ENCODE measurements at places on chromosomes 16 and 17.
A peak's percentile ranks its signal among the peaks of the same experiment; 100 is the strongest.

DNA sequence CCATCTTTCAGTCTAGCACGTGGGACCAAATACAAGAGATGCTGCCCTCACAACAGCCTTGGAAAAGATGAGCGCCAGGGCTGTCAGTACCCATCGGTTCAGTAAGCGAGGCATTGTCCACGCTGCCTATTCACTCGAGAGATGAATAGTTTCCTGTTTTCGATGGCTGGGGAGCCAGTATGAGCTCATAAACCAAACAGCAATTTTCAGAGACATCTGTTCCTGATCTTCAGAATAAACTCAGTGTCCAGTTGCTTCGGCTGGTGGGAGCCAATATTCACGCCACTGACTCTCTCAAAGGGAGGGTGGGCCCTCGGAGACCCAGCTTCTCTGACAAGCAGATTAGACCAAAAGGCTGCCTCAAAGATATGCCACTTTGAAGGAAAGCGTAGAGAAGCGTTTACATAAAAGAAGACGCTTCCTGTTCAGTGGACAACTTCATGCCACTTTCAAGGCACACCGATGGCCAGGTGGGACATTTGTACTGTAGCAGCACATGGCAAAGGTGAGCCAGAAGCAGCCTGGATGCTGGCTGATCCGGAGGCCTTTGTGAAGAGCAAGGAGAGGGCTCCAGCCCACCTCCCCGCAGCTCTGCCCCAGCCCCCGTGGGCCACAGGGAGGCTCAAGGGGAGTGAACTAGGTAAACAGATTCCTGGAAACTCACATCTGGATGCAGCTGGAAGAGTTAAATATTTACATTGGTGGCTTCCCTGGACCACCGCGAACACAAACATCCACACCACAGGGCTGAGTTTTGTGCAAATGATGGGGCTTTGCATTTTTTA, 6.0 kb downstream of the TIMM22 start:
- peak; percentile 54 for DNase-seq

GRCh38 chr17:42553161-42553818, 567 bp downstream of the HSD17B1 start:
- DNase-seq, result peak; percentile 50

- DNase-seq, result no peak
These were observed 26.1 kb downstream of the MNT start for GRCh38 chr17:2374549-2375285.

DNA sequence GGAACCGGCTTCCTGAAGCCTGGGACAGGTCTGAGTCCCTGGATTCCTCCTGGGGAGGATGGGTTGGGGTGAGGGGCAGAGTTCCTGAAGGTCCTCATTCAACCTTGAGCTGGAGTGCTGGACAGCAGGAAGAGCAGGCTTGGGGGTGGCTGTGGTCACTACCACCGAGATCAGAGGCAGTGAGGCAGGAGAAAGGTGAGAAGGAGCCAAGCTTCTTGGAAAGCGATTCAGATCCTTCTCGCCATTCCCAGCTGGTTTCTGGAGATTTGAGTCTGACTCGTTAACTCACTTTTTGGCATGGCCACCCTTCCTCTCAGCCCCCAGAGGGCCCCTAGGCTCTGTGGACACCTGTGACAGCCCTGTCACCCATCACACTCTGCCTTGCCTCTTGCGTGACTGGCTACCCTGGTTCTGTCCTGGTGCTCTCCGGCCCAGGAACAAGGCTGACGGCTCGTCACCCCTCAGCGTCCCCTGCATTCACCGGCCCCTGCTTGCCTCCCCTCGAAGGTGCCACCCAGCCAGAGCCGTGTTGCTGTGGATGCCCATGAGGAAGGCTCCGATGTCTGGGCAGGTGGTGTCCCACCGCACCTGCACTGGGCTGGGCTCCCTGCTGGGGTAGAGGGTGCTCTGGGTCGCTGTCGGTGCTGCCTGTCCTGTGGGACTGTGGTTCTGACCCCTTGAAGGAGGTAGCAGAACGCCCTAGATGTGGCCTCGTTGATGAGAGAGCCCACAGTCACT, 9.7 kb upstream of the TIMP2 start:
- DNase-seq, result no peak

DNA sequence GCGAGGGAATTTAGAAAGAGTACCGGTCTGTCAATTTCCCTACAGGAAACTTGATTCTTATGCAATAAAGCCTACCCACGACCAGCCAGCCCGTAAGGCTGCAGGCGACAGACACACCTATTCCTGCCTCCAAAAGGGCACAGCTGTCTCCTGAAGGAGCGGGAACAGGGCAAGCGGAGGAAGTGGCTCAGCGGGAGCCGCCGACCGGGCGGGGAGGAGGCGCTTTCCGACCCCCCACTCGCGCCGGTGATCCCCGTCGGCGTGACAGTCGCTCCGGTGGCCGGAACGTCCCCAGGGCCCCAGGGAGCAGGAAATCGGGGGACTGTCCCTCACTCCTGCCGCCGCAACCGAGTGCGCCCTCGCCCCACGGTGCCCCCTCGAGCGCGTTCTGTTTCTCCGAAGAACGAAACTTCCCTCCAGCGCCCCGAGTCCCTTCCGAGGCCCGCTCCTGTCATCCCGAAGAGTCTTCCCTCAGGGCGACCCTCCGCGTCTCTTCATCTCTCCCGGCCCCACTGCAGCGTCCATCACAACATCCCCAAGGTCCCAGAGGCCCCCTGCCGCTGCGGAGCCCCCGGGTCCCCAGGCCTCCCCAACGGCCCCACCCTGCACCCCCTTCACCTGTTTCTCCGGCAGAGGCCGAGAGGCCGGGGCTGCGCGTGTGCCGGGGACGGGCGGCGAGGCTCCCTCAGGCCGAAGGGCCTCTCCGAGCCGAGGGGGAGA, 421 bp downstream of the STAT3 start:
- DNase-seq, result no peak

GRCh38 chr16:53372992-53373871, 61.0 kb upstream of the RBL2 start:
- no peak for DNase-seq

DNA sequence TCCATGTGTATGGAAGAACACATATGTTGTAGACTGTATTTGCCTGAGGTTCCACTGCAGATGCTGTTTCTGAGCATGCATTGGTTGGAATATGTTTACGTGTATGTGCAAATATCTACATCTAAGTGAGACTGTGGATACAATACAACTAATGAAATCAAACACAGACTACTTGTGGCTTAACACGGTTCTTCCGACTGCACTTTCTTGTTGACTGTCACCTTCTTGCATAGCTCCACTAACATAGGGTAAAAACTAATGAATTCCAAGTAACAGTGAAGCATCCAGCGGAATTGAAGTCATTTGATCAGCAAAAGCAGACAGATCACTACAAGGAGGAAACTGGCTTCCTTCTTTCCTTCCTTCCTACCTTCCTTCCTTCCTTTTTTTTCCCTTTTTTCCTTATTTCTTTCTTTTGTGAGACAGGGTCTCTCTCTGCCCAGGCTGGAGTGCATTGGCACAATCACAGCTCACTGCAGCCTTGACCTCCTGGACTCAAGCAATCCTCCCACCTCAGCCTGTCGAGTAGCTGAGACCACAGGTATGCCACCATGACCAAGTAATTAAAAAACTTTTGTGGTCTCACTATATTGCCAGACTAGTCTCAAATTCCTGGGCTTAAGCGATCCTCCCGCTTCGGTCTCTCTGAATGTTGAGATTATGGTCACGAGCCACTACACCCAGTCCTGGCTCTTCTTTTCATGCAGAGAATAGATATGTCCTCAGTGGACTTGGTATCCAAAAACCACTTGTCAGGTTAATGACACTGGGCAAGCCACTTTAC, 22.0 kb upstream of the CCL1 start:
- no peak for DNase-seq

DNA sequence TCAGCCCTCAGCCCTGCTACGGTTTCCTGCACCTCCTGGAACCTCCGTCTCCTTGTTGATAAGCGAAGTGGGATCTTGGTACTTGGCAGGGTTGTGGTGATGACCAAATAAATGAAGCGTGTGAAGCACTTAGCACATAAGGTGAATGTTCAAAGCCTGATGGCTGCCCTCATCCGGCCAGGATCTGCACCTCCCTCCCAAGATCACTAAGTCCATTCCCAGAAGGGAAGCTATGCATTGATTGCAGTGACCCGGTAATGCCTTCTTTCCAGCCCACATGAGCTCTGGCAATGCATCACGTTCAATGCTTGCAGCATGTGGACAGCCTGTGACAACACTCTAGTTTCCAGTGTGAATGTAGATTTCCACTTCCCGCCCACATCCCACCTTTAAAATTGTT, 24.9 kb upstream of the RHOT1 start:
- DNase-seq, result no peak

DNA sequence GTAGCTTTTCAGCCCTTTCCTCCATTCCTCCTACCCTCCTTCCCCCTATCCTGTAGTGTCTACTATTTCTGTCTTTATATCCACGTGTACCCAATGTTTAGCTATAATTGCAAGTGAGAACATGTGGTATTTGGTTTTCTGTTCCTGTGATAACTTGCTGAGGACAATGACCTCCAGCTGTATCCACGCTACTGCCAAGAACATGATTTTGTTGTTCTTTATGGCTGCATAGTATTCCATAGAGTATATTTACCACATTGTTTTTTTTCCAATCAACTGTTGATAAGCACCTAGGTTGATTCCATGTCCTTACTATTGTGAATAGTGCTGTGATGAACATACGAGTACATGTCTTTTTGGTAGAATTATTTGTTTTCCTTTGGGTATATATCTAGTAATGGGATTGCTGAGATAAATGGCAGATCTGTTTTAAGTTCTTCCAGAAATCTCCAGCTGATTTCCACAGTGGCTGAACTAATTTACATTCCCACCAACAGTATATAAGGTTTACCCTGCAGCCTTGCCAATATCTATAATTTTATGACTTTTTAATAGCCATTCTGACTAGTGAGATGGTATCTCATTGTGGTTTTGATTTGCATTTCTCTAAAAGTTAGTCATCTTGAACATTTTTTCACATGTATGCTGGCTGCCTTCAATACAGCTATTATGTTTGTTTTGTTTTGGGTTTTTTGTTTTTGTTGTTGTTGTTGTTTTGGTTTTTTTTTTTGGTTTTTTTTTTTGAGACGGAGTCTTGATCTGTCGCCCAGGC, 10.9 kb upstream of the COPRS start:
- DNase-seq, result no peak

DNA sequence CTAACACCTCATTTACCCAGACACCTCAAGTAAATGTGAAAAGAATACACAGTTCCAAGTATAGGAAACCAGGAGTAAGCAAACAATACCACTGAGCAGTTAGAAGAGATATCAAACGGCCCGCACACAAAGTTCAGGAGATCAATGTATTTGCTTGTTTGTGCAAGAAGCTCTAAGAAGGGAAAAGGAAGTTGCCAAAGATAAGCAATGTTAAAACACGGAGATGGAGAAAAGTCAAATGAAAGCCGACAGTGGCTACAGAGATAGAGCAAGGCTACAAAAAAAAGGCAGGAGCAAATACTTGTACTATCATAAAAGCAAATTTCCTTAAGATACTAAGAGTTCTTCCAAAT, 29.5 kb downstream of the PSME3IP1 start:
- no peak for DNase-seq
